ENCODE measurements at places on chromosomes 2 and 18. TPM values are rescaled to one million over a fixed set of nuclear protein-coding genes. Genes with fewer than 3 reads are reported as not detected.
A peak's percentile ranks its signal among the peaks of the same experiment; 100 is the strongest.

CYTIP gene
- not detected for polyA plus RNA-seq

POTEI gene
- not detected for polyA plus RNA-seq

ANKRD62 gene
- not detected for polyA plus RNA-seq

CEBPZOS gene
- polyA plus RNA-seq = 27.5 TPM

ERBB4 gene
- 0.05 TPM for polyA plus RNA-seq

PPP1R1C gene
- polyA plus RNA-seq = 0.41 TPM

DNA sequence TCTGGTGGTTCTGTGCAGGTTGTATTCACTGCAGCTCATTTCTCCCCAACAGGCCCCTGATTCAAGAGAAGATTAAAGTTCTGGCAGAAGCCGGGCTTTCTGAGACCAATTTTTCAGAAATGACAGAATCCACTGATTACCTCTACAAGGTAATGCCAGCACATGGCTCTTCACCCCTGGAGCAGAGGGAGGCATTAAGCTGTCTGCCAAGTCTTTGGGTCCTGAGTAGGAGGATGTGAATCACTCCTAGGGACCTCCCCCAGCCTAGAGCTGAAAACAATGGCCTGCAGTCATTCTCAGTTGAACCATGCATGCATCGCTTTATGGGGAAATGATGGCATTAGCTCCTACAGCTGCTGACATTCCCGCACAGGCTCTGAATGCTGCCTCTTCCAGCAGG, 20.5 kb upstream of the RPL37A start:
- no peak for DNase-seq

- no peak for DNase-seq
Observed at GRCh38 chr18:12362473-12363174, 14.4 kb downstream of the AFG3L2 start.

DNA sequence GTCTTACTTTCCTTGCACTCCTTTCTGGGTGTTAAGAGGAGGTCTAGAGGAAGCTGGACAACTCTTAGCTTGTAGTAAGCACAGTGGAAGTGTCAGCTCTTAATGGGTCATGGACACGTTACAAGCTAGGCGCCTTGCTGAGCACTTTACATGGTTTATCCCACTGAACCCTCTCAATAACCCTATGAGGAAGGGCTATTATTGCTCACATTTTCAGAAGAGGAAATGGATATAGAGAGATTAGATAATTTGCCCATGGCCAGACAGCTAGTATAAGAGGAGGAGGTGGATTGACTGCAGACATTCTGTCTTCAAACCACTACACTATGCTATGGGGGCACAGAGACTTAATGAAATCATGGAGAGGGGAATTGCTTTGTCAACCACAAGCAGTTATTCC, 8.3 kb upstream of the IL1RN start:
- no peak for DNase-seq

DNA sequence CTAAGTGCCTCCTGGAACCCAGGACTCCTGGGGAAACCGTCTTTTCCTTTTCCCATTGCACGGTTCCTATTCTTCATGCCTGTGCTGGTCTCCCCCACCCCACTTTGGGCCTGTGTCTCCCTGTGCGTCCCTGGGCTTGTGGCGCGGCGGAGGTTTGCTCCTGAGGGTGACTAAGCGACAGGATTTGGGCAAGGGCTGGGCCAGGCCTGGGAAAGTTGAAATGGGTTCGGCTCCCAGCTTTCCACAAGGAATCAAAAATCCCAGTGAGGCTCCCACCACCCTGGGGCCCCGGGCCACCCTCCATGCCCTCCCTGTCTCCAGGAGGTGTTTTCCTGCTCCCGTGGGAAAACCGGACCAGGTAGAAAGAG, 197.6 kb downstream of the NDUFA10 start:
- DNase-seq = peak; percentile 1

DNA sequence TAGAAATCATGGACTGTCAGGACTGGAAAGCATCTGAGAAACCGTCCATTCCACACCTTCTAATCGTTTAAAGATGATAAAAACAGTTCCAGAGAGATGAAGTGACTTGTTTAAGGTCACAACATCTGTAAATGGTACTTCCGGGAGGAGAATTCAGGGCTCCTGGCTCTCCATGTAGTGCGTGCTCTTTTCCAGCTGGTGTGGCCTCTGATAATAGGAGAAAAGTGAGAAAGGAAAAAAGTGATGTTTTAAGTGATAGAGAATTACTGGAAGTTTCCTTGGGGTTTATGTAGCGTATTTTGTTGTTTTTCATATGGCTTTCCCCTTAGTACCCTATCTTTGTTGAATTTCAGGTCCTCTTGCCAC, 663 bp downstream of the C2orf49 start:
- no peak for DNase-seq

- peak; percentile 57 for DNase-seq
Observed at GRCh38 chr18:48889115-48889941, 61.4 kb downstream of the SMAD7 start.

- DNase-seq = no peak
Observed at GRCh38 chr18:2325933-2326332, 245.4 kb downstream of the METTL4 start.

DNA sequence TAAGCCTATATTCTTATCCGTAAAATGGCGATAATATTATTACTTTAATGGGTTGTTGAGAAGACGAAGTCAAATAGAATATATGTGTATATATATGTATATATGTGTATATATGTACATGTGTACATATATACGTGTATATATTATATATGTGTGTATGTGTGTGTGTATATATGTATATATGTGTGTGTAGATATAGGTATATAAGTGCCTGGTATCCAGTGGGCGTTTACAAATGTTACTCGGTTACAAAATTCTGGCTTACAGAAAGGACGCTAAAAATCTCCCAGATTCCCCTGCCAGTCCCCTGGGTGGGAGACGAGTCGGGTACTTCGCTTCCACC, 295 bp upstream of the MTX2 start:
- DNase-seq = no peak

DNA sequence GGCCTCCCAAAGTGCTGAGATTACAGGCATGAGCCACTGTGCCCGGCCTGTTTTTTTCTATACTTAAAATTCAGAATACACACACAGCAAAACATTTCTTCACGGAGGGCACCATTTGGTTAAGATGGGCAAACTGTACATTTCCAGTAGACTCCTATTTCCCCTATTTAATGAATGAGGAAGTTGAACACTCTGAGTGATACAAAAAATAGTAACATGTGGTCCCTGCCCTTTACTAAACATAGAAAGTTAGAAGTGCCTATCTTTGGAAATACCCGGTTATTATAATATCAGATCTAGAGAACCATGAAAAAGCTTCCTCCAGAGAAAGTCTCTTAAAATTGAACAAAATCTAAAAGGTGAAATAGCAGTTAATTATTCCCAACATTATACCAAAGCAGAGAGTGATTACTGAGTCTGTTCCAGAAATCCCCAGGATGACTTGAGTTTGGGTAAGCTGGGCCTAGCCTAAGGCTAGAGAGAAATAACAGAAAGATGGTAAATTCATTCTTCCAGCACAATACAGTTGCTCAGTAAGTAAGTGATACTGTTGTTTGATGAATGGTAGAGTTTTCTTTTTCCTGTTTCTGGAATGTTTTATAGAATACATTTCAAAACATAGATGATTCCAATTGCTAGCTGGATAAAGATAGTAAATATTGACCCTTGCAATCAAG, 23.3 kb upstream of the RMC1 start:
- DNase-seq = no peak

GRCh38 chr18:74489676-74490075, 6.5 kb upstream of the CNDP2 start:
- DNase-seq = no peak

DNA sequence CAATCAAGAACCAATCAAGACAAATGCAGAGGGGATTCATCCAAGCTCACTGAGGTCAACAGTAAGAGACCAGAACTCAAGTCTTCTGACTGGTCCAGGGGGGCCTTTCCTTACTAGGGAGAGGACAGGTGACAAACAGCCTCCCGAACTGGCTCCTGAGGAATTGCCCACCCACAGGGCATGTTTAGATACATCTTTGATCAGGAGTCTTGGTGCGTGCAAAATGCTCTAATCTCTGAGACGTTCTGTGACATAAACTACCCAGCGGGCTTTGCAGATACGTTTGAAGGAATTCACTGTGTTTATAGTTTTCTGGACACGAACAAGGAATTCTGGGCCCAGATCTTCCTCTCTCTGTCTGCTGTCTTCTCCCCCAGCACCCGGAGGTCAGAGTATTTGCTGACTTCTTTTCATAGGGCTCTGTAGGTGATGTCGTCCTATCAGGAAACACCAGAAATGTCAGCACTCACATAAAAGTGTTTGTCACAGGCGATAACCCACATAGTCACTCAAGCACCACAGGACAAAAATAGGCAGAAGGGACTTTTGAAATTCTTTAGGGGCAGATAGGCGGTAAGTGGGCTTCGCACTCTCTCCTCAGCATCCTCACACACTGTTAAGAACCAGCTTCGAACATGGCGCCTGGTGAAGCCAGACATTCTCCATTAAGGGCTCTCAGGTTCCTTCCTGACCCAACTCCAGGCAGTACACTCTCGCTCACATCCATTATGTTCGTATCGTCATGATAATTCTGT, 349.0 kb downstream of the CYRIA start:
- DNase-seq = no peak

DNA sequence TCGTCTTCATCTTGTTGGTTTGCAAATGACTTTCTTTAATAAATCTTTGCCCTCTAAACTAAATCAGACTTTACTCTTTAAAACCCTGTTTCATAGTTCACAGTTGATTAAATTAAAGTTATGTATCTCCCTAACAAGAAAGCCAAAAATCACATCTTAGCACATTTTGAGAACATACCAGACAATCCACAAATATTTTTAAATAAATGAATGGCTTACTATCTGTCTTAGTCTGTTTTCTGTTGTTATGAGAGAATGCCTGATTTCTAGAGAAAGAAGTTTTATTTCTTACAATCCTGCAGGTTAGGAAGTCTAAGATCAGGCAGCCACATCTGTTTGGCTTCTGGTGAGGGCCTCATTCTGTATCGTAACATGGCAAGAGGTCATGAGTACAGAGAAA, 1090.2 kb upstream of the PIK3C3 start:
- no peak for DNase-seq

DNA sequence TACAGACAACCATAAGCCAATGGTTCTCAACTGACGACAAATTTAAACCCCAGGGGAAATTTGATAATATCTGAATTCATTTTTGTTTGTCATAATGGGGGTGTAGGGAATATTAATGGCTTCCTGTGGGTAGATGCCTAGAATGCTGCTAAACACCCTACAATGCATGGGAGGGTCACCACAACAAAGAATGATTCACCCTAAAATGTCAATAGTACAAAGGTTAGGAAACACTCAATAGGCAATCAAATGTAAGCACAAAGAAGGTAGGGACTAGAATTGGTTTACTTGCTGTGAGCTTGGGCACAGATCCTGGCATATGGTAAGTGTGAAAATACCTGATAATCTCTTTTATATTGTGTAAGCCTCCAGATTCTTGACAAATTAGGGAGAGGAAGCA, 20.1 kb upstream of the FANCL start:
- DNase-seq = no peak

DNA sequence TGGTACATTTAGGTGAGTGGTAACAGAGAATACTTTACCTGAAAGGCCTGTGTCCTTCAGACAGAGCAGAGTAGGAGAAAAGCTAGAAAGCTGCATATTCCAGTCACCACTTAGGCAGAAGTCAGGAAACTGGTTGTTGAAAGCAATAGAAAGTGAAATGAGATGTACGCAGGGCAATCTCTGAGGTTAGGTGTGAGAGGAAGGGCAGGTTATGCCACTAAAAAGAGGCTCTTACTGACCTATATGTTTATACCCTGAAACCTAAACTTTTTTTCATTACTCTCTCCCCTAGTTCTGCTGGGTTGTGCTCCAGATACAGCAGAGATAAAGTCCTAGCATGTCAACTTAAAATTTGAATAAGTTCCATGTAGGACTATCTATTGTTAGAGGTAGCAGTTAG, 93.5 kb downstream of the COX7A2L start:
- no peak for DNase-seq

All from SK-N-SH (cell line).